NCI-H1092 (cell line): ENCODE measurements at places on chromosomes 3 and 15.

GRCh38 chr3:125961289-125961589 is 7.7 kb upstream of the ROPN1B start:
- no peak for DNase-seq

- no peak for DNase-seq
Measured at GRCh38 chr15:46502667-46503066, 867.8 kb downstream of the SQOR start.

DNA sequence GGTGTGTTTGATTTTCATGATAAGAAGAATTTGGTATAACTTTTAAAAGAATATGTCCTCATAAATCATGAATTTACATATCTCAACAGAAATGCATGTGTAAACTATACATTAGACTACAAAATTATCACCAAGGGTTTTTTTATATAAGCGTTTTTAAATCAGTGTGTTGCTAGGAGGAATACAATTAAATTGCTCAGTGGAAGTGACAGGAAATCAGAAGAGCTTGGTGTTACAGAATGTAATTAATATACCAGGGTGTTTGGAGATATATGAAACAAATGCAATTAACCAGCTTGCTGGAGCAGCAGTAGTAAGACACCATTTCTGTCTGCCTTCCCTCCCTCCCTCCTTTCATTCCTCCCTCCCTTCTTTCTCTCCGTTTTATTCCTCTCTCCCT is 2.4 kb downstream of the ROBO2 start:
- DNase-seq = no peak

GRCh38 chr15:77457191-77457904 is 36.7 kb downstream of the HMG20A start:
- DNase-seq = no peak

GRCh38 chr15:35437157-35437556 is 108.8 kb downstream of the DPH6 start:
- no peak for DNase-seq

- DNase-seq = no peak
Measured at GRCh38 chr3:196440041-196440537, 7.9 kb upstream of the UBXN7 start.

GRCh38 chr3:172321035-172321434 is 127.2 kb downstream of the GHSR start:
- no peak for DNase-seq

DNA sequence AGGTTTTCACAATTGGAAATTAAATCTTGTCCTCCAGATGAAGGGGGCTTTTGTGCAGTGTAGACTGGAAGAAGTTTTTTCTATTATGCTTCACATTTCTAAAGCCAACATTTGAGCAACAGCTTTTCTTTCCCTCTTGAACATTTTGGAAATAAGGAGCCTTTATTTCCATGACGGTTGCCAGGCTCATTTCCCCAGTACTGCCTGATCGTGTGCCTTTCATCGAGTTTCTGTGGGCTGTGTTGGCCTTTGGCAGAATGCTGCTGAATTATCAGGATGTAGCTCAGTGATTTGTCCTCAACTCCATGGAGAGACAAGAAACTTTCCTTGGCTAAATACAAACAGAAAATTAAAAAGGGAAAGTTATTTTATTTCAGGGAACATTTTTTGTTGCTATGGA is 314.8 kb upstream of the LRRC3B start:
- no peak for DNase-seq

DNA sequence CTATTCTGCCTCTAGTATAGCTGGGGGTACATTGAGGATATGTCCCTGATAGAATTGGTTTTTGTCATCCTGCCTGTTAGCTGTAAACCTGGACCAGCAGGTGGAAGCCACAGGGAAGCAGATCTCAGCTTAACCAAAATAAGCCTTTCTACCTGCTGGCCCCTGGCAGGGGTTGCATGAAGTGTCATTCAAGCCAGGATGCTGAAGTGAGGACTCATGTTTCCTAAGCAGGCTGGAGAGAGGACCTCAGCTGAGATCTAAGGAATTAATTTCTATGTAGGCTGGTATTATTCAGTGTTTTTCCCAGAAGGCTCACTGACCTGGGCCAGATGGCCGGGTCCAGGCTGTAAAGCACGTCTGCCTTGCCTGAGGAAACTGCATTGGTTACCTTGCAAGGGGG is 128.9 kb downstream of the MEGF11 start:
- no peak for DNase-seq

DNA sequence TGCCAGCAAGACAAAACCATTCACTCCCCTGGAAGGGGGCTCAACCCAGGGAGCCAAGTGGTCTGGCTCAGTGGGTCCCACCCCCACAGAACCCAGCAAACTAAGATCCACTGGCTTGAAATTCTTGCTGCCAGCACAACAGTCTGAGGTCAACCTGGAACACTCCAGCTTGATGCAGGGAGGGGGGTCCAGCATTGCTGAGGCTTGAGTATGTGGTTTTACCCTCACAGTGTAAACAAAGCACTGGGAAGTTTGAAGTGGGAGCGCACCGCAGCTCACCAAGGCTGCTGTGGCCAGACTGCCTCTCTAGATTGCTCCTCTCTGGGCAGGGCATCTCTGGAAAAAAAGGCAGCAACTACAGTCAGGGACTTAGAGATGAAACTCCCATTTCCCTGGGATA is 81.7 kb downstream of the MSL2 start:
- DNase-seq = no peak

DNA sequence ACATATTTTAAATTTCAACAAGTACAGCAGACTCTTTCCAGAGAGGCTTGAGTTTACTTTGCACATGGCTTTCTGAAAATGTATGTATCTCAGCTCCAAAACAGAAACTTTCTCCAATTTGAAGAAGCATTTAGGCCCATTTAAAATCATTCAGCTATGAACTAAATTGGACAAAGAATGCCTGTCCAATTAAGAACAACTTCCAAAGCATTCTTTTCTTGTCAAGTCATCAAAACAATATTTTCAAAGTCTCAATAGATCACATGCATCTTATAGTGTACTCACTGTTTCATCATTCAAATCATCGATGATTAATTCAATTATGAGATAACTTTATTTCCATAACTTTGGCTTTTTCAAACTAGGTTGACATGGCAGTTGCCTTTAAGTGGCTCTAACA is 95.2 kb downstream of the KBTBD8 start:
- DNase-seq = no peak

DNA sequence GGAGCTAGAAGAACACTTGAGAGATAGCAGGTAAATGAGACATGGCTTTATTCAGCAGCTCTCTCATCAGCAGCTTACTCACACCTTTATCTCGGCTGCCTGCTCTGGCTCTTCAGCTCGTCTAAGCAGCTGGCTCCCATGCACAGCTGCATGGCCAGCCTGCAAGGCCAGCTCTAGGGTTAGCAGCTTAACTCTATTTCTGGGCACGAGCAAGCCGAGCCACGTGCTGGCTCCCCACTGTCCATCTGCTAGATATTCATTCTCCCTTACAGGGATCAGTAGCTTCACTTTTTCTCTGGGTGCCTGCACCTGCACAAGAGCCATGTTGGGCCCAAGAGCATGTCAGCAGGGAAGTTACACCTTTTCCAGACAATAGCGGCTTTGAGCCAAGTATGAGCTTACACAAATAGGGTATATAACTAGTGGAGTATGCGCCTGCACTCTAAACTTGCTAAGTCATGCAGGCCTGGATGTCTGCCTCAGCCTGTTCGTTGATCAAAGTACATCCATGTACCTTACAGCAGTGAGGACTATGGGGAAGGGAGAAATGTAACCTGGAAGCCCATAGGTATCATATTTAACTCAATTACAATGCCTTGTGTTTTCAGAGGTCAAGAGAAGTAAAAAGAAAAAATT is 174.9 kb upstream of the SNTN start:
- no peak for DNase-seq

- no peak for DNase-seq
Measured at GRCh38 chr3:150252462-150252861, 155.6 kb upstream of the TSC22D2 start.

GRCh38 chr3:41290736-41291135 is 91.4 kb downstream of the CTNNB1 start:
- DNase-seq = no peak

- DNase-seq = no peak
Measured at GRCh38 chr15:26242565-26243071, 379.5 kb upstream of the ATP10A start.

GRCh38 chr15:63902671-63903035 is 68.9 kb upstream of the HERC1 start:
- no peak for DNase-seq

- DNase-seq = no peak
Measured at GRCh38 chr3:29802057-29802456, 521.2 kb downstream of the RBMS3 start.

DNA sequence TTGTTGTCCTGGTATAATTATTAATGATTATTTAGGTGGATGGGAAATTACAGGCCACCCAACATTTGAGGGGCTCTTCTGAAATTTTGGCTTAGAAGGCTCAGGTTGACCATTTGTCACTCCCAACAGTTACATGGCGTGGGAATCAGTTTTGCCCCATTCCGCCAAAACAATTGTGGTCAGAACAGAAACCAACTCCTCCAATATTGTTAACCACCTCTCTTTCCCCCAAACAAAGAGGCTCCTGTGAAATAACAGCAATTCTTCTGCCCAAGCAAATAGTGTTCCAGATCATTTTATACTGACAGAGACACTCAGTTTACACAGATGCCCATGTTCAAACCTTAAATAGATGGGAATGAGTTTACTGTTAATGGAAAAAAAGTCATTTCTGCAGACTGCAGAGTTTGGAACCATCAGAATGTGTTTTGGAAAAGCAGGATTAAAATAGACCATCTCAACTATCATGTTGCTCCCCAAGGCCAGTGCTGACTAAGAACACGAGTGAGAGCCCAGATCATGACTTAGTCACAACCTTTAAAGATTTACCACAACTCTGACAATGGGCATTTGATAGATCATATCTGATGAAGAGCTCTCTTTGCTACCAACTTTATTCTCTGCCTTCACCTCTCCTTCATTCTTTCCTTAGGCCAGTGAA is 102.1 kb downstream of the DUT start:
- DNase-seq = no peak

DNA sequence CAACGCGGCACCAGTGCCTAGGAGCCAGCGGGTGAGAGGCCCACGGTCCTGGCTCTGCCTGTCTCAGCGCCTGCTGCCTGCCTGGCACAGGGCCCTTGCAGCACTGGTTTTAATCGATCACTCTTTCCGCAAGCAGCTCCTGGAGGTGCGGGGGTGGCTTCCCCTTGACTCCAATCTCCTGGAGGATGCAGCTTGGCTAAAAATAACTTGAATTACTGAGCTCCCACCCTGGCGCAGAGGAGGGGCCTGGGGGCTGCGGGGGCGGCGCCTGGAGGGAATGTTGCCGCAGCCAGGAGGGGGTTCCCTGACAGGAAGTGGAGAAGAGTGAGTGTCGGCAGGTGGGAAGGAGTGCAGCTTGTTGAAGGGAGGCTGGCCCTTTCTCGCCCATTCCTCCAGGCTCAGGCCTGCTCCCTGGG is 9.9 kb upstream of the RPL29 start:
- DNase-seq = peak; percentile 47

DNA sequence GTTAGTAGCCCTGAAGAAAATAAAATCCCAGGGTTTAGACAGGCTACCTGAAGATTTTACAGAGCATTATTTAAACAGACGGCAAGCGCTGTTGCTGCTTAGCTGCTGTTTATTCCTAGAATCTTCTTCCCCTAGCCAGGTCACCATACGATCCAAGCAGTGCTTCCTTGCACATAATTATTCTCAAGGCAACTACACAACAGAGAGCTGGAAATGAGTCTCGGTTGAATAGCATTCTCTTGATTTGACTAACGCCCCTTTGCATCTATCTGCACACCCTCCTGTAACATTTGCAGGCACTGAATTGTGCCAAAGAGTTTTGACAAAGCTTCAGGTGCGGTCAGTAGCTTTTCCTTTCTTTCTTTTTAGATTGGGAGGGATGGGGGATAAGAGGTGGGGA is 564.4 kb downstream of the TBL1XR1 start:
- no peak for DNase-seq

GRCh38 chr15:57353317-57353804 is 22.9 kb upstream of the CGNL1 start:
- DNase-seq = no peak

DNA sequence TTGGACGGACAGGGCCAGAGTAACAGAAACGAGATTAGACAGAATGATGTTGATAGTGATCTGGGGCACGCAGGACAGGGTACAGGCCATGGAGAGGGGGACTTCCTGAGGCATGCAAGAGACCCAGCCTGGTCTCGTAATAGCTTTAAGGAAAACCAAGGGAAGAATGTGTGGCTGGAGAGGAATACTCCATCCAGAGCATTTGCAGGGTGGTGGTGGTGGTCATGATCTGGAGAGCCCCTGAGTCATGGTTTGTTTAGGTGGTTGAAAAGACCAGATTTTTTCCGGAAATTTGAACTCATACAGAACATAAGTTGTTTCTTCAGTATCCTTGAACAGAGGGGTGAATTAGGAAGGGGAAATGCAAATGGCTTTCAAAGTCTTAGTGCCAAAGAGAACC is 138.5 kb downstream of the DUT start:
- DNase-seq = no peak

- no peak for DNase-seq
Measured at GRCh38 chr3:49476563-49476962, 6.5 kb downstream of the DAG1 start.

- DNase-seq = no peak
Measured at GRCh38 chr3:8183627-8184026, 318.0 kb upstream of the LMCD1 start.

- no peak for DNase-seq
Measured at GRCh38 chr3:122405015-122405414, 10.8 kb downstream of the WDR5B start.

- no peak for DNase-seq
Measured at GRCh38 chr15:65020419-65020818, 9.0 kb downstream of the MTFMT start.

DNA sequence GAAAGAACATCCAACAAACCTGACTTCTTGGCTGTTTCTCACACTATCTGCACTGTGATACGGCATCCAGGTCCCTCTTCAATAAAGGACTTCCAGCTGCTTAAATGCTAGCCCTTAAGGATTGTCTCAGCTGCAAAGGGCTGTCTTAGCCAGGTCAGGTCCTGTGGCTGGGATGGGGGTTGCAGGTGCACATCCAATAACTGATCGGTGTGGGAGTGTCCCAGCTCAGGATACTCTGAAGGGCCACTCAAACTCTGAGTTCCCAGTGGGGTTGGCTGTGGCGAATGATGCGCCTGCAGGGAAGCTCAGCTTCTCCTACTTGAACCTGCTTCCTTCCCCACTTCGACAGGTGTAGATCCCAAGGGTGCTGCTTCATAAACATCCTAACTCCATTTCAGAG is 74.6 kb upstream of the FGF12 start:
- no peak for DNase-seq

DNA sequence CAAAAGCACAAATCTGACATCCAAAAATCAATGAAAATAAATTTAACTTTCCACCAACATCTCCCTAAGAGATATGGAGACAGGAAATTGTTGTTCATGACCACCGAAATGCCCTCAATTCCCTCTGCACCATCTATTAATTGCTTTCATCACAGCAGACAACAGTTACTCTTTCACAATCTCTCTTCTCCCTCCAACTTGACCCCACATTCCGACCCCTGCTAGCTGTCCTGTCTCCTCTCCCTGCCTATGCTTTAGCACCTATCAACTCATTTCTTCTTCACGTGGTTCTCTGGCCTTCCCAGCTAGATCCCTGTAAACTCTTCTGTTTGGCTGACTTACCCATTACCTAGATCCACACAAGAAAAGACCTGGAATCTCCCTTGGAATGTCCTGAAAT is 173.9 kb upstream of the ADAMTS9 start:
- no peak for DNase-seq
